ENCODE measurements at places on chromosomes 1 and 21.

GRCh38 chr1:57770772-57771171, 346.9 kb upstream of the DAB1 start:
- no peak for DNase-seq

GRCh38 chr1:41509270-41509671, 24.8 kb upstream of the EDN2 start:
- no peak for DNase-seq

DNA sequence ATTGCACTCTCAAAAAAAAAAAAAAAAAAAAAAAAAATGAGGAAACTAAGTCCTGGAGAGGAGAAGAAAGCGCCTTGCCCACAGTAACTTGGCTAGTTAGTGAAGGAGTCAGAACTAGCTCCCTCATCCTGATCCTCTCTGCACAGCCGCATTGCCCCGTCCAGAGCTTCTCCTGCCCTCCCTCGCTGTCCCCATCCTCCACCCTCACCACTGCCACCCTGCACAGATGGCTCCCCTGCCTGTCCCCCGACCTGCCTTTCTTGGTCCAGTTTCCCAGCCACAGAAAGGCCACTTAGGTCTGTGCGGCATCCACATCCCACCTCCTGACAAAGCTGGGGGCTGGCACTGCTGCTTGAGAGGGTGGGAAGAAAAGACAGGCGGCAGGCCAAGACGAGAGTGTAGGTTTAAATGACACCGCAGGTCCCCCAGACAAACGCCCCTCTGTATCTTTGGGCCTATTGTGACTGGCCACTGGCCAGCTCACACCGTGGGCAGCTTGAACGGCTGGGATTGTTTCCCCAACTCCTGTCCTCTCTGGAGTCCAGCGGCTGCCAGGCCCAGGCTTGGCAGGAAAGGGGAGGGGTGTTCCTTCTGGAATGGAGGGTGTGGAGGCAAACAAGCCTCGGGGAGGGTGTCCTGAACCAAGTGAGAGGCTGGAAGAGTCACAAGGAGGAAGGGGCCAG, 20.2 kb downstream of the NCMAP start:
- DNase-seq = no peak

- DNase-seq = no peak
These were observed 686.9 kb downstream of the LRRIQ3 start for GRCh38 chr1:73511038-73511437.
